ENCODE measurements at places on chromosomes 7 and 10. TPM values are rescaled to one million over a fixed set of nuclear protein-coding genes. Genes with fewer than 3 reads are reported as not detected.

MALRD1 gene
- 0.57 TPM for polyA plus RNA-seq

ADAM12 gene
- 15.0 TPM for polyA plus RNA-seq

NME8 gene
- polyA plus RNA-seq = not detected

DNA sequence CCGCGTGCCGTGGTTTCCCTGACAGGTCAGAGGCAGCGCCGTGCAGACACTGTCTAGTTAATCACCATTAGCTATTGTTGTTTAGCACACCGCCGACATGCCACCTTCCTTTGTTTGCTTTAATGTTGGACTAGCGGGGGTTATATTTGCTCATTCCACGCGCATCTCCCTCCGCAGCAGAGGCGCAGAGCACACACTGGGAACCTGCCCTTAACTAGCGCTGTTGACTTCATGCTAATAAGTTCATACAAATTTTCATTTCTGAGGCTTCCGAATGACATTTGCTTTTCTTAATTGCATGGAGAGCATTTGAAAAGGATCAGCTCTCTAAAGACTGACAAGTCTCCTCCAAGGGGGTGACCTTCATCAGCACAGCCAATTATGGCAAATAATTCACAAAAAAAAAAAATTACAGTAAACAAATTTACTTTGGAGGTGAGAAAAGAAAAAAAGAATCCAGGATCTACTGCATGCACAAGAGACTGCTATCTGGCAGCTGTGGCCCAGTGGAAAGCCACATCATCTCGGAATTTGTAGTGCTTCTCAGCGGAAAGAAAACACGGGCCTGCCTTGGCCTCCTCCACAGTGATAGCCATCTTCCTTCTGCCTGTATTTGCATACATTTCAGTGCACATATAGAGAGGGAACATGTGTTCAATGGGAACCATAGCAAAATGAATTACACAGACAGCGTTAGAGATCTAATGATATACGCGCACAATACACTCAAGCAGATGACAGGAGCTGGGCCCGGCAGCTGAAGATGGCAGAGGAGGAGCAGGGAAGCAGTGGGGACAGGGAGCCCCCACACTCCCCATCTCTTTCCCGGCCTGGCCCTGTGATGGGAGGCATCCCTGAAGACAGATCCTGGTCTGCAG, 94.2 kb downstream of the EBF3 start:
- DNase-seq = no peak

DNA sequence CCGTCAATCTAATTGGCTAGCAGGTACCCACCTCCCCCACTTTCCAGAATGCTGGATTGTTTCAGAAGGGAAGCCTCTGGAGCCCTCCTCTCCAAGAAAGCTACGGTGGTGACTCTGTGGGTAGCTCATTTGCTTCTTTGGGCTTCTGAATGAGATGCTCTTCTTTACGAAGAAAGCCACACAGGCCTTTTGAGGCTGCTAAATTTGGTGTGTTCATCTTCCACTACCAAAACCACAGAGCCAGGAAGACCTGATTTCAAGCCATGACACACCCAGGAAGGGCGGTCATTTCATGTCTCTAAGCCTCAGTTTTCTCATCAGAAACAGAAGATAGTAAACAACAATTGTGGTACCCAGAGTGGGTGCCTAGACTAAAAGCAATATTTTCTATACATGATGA, 901.2 kb downstream of the KCNMA1 start:
- DNase-seq = no peak

DNA sequence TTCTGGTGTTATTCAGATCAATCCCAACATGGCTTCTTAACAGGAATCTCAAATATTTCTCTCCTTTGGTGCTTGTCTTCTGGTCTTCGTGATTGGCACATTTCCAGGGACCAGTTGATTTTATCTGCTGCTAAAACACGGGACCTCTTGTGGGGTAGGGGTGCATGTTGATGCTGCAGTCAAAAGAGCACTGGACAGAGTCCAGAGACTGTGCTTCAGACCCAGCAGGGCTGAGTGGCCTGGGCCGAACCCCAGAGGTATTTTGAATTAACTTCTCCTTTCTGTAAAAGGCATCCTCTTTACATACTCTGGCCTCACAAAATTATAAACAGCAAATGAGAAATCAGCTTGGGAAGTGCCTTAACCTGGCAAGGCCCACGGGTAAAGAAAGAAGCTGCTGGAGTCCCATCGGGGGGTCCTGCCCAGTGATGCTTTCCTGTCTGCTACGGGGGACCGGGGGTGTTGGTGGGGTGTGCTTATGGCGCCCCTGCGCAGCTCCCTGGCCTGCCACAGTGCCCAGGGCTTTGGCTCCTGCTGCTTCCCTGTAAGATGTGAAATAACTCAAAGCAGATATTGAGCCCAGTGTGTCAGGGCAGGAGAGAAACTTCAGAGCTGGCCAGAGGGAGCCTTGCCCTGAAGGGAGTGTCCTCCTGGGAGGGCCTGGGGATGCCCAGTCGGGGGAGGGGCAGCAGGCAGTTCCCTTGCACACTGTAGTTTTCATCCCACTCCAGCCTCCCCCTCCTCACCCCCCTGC, 230.5 kb downstream of the TCF7L2 start:
- DNase-seq = no peak

GRCh38 chr7:69062020-69062765, 536.1 kb upstream of the AUTS2 start:
- DNase-seq = no peak

DNA sequence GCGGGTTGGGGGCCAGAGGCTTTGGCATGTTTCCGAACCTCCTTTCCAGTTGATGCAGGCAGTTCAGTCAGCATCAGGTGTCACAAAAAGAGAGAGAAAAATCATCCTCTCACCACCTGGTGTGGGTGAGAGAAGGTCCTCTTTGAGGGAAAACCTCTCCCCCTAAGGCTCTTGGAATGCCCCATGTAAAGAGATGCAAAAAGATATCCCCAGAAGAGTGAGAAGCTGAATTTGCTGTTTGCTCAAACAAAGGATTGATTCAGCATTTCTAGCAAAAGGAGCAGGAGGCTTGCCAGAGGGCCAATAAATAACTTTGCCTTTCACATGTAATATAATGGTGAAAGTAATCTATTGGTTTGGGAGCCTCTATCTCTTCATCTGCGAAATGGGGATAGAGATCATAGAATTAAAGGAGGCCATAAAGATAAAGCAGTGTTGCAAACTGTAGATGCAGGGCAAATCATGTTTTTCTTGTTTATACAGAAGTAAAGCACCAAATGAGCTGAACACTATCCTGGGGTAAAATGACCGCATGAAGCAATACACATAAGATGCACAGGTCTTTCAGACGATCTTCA, 425.9 kb downstream of the LRMDA start:
- DNase-seq = no peak

GRCh38 chr7:81767926-81768325, 1.9 kb downstream of the HGF start:
- no peak for DNase-seq

DNA sequence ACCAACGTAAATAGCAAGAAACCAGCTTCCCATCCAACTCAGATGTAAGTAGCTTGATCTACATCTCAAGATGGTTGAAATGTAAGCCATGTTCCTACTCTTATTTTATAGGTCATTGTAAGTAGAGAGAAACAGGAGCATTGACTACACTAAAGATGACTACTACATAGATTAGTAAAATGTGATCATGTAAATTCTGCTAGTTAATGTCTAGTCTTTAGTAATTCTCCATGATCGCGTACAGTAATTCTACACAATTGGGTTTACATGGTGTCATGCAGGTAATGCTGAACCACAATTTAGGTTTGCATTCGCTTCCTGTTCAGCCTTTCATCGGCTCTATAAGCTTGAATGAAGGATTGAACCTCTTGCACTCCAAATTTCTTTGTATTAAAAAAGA, 14.9 kb upstream of the SFMBT2 start:
- DNase-seq = no peak

GRCh38 chr10:116490028-116490662, 55.6 kb upstream of the PNLIP start:
- DNase-seq = no peak
